SK-N-MC (cell line): ENCODE measurements at places on chromosomes 13 and 19.

GRCh38 chr13:110617321-110618072, 2.2 kb downstream of the NAXD start:
- DNase-seq, result no peak

- DNase-seq, result no peak
These were observed 63.1 kb downstream of the SPATA13 start for GRCh38 chr13:24223341-24224231.

- DNase-seq, result no peak
These were observed 89.4 kb downstream of the DPF1 start for GRCh38 chr19:38134540-38135149.

DNA sequence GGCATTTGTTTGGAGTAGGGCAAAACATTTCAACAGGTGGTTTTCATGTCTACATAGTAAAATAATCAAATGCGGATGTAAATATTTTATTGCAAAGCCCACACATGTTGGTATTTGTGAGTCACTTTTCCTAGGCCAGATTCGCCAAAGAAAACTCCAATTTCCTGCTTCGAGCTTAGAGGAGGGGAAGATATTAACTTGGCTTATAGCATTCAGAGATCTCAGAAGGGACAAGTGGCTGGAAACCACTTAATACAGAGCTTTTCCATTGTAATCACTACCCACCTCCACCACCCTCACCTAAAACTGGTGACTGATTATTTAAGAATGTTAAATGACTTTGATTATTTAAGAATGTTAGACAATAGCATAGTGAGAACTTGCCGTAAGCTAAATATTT, 530.6 kb upstream of the SPRY2 start:
- no peak for DNase-seq

DNA sequence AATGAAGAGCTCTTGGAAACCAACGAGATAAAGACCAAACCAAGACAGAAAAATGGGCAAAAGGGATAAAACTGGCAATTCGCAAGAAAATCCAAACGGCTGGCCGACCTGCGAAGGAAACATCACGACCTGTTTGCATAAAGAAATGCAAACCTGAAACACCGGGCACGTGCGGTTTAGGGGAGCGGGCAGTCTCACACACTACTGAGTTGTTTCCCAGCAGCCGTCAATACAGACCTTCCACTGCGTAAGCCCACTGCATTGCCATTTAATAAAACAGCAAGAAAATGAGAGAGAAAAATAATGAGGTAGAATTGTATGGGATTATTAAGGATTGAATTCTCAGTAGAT, 642 bp upstream of the PEG3 start:
- no peak for DNase-seq

GRCh38 chr13:80040196-80040980, 300.5 kb downstream of the SPRY2 start:
- DNase-seq, result no peak

DNA sequence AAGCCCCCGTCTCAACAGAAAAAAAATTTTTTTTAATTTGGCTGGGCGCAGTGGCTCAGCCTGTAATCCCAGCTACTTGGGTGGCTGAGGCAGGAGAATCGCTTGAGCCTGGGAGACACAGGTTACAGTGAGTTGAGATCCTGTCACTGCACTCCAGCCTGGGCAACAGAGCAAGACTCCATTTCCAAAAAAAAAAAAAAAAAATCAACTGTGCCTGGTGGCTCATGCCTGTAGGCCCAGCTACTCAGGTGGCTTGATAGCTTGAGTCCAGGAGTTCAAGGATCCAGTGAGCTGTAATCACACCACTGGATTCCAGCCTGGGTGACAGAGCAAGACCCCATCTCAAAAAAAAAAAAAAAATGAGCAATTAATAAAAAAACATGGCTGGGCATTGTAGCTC, 1.3 kb upstream of the DOHH start:
- no peak for DNase-seq
